ENCODE measurements at places on chromosomes 11 and 22.
A peak's percentile ranks its signal among the peaks of the same experiment; 100 is the strongest.

- DNase-seq: no peak
Observed at GRCh38 chr11:46267930-46268329, 9.5 kb upstream of the CREB3L1 start.

DNA sequence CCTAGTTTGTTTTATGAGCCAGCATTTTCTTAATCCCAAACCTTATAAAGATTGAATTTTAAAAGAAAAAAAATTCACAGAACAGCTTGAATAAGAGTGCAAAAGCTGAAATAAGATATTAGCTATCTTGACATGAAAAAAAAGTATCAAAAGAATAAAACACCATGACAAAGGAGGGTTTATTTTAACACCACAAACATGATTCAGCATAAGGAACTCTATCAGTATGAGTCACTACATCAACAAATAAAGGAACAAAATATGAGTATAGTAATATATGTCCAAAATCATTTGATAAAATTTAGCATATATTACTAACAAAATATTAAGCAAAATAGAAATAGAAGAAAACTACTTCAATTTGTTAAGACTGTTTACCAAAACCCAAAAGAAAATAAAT lies 9.6 kb upstream of the LMO1 start:
- no peak for DNase-seq

DNA sequence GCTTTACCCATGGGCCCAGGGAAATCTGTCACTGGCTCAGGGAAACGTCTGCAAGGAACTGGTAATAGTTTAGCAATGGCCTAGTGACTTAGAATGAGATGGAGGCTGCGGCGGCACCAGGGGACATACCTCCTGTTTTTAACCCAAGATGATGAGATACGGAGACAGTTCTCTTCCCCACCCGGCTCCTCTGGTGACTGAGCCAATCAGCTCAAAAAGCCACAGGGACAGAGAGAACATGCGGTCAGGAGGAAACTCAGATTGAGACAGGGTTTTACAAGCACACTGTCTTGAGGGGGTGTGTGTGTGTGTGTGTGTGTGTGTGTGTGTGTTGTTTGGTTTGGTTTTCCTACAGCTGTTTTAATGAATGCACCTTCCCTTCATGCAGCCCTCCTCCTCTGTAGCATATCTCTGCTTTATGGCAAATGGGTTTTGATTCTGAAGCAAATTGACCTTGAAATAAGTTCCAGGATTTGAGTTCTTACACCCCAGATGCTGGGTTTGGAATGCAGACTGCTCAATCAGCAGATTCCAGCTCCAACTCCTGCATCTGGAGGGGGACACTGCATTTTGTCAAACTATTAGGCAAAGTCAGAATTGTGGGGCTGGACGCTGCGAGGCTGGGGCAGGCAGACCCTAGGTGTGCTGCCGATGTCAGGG lies 246.2 kb downstream of the NTM start:
- no peak for DNase-seq

DNA sequence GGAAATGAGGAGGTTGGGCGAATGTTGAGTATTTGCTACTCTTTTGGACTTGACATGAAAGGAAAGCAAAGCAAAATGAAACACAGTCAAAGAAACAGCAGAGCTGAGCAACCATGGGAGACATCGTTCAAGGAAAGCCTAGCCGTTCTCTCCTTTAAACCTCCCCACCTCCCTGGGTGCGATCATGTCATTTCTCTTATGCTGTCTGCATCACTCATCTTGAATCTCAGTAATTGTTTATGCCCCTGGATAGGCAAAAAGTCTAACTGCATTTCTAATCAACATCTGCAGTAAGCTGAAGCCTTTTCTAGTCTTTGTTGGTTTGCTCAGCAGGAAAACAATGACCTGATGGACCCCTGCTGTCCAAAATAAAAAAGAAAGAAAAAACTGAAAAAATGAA lies 107.0 kb downstream of the MSANTD4 start:
- no peak for DNase-seq

- no peak for DNase-seq
Observed at GRCh38 chr22:43853328-43853931, 8.9 kb downstream of the SULT4A1 start.

GRCh38 chr11:112793416-112793815 lies 167.8 kb upstream of the NCAM1 start:
- no peak for DNase-seq

DNA sequence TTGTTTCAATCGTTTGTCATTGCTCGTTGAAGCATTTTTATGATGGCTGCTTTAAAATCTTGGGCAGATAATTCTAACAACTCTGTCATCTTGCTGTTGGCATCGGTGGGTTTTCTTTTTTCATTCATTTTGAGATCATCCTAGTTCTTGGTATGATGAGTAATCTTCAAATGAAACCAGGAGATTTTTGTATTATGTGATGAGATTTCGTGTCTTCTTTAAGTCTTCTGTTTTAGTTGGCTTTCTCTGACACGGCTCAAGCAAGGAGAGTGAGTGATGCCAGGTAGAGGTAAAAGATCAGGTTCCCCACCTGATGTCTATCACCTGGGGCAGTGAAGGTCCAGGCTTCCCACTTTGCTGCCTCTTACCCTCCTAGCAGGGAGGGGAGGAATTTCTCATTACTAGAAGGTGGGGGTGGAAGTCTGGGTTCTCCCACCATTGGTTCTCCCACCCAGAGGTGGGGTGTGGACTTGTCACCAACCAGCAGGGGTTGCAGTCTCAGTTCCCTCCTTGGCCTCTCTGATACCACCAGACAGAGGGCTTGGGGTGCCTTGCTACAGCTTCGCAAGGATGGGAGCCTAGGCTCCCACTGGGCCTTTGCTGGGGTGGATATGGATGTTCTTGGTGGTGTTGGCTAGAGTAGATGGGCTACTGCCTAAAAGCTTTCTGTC lies 12.9 kb downstream of the CDC45 start:
- no peak for DNase-seq

- DNase-seq: no peak
Observed at GRCh38 chr22:42608823-42609361, 5.8 kb downstream of the POLDIP3 start.

- DNase-seq: peak; percentile 22
Observed at GRCh38 chr11:22169833-22170232, 23.1 kb upstream of the ANO5 start.

DNA sequence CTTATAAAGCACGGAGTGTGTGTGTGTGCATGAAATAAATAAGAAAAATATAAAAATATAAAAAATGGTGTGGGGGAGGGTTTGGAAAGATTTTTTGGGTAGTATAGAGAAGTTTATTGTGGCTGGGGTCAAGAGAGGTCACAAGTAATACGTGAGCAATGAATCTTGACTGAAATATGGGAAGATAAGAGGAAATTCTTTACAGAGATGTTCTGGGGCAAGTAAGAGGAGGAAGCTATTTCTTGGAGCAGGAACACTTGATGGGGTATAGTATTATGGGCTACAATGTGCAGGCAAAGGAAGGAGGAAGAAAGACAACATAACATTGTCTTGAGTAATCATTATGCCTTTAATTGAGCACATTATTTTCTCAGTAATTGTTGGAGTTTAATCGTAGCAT lies 2.1 kb downstream of the HBD start:
- no peak for DNase-seq

- no peak for DNase-seq
Observed at GRCh38 chr11:27505781-27506180, 788 bp downstream of the LIN7C start.

DNA sequence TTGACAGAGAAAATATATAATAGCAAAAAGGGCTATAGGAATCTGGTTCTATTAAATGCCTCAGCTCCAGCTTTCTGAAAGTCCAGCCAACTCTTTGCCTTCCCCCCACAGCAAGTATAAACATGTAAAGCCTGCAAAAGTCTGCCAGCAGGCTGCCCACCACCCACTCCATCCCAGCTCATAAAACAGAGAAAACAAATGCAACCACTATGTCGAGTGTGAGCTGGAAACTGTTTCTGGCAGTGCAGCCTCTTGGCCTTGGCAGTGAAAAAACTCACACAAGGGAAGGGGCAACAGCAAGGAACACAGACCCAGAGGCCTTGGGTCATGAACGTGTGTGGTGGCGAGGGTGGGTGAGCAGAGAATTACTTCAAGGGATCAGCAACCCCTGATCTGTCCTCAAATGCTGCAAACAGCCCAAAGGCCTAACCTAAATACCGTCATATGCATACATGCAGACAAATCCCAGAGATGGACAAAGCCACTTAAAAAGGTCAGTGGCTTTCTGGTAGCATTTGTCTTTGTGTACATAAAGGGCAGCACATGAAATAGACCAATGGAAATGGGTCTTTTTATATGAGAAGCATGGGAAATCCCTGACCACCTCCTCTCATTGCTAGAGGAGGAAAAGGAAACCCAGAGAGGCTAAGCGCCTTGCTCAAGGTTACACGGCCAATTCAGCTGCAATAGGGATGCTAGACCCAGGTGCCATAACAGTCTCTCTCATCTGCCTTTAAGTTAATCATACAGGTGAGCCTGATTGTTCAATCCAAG lies 74.8 kb downstream of the NAT10 start:
- no peak for DNase-seq

- no peak for DNase-seq
Observed at GRCh38 chr22:46275455-46276122, 7.8 kb downstream of the TTC38 start.

GRCh38 chr22:24224468-24224867 lies 20.4 kb downstream of the GGT5 start:
- DNase-seq: no peak

GRCh38 chr11:680970-681369 lies 14.1 kb downstream of the DEAF1 start:
- DNase-seq: no peak

DNA sequence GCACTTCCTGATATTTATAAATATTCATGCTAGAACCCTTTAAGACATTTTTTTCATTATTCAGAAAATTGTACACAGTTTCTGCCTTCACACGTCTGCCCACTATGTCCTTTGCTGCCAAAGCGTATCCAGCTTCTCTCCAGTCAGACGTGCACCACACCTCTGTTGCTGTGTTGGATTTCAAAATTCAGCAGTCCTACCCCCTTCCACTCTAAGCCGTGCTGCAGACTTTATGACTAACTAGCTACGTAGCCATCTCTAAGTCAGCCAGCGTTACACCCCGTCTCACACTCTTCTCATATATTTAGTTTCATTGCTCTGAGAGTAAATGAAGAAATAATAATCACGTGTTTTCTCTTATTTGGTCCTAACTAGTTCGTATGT lies 28.2 kb upstream of the OPCML start:
- no peak for DNase-seq

GRCh38 chr22:49326558-49326957 lies 501.1 kb downstream of the BRD1 start:
- no peak for DNase-seq

GRCh38 chr11:105937331-105937730 lies 84.7 kb downstream of the MSANTD4 start:
- peak; percentile 88 for DNase-seq

DNA sequence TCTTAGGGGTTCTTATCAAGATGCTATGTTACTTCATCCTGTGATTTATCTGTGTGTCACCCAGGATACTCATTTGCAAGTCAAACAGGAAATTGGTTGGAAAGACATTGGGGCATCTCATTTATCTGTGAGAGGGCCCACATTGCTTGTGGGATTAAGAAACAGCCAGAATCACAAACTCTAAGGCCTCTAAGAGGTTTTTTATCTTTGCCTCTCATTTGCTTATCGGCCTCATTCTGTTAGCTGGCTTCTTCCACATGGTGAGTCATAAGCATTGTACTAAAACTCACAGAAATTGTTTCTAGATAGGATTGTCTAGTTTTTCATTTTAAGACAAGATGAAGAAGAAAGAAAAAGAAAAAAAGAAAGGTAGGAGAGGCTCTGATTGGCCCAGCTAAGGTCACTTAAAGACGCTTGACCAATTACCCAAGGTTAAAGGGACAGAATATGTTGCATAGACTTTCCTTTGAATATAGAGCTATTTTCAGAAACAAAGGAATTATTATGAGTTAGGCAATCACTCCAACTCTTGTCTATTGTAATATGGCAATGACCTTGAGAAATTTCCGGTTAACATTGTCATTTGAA lies 121.9 kb downstream of the ARHGAP42 start:
- no peak for DNase-seq

GRCh38 chr11:135036488-135037297 lies 624.7 kb upstream of the B3GAT1 start:
- DNase-seq: no peak

Measured in SW 1271 (cell line).